ENCODE measurements at places on chromosomes 16 and 17.

DNA sequence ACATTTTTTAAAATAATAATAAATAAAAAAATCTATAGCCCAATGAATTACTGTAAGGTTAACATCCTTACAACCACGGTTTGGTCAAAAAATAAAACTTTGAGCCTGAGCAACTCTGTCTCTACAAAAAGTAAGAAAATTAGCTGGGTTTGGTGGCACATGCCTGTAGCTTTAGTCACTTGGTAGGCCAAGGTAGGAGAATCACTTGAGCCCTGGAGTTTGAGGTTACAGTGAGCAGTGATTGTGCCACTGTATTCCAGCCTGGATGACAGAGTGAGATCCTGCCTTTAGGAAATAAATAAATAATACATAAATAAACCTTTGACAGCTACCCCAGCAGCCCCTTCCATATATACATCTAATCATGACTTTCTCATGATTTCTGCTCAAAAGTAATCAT, 26.9 kb upstream of the PHAF1 start:
- no peak for DNase-seq

- DNase-seq = no peak
Measured at GRCh38 chr16:52906281-52906680, 146.4 kb downstream of the CHD9NB start.

DNA sequence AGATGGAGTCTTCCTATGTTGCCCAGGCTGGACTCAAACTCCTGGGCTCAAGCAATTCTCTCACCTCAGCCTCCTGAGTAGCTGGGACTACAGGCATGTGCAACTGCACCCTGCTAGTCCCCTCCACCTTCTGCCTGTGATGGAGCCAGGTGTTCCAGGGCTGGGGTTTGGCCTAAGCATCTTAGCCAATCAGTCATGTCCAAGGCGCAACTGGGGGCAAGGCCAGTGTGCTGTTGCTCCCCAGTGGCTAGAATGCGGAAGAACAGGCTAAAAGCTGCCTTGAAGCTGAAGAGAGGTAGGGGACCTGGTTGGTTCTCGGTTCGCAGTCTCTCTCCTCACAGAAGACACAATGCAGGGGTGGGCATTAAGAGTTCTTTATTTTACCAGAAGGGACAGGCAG, 18.6 kb downstream of the FLOT2 start:
- DNase-seq = no peak

DNA sequence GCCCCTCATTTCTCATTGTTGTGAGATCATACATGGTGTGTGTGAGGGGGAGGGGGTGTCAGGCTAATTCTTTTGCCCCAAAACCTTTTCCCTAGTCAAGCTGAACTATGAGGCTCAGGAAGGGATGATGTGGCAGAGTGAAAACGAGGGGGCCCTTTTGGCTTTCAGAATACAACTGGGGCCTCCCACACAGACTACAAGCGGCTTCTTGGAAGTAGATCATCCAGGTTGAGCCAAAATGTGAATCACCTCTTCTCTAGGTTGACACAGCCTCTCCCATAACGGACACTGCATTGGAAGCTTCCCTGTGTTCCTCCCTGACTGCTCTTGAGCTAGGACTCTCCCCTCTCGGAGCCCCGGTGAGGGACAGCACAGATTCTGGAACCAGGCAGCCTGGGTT, 2.3 kb upstream of the ALKBH5 start:
- no peak for DNase-seq

Data from C1 segment of cervical spinal cord (tissue), 14 donors.